ENCODE measurements at places on chromosomes 12 and 14.
A peak's percentile ranks its signal among the peaks of the same experiment; 100 is the strongest.

GRCh38 chr14:105489542-105490266 is 1.3 kb upstream of the TEDC1 start:
- DNase-seq = peak; percentile 54

DNA sequence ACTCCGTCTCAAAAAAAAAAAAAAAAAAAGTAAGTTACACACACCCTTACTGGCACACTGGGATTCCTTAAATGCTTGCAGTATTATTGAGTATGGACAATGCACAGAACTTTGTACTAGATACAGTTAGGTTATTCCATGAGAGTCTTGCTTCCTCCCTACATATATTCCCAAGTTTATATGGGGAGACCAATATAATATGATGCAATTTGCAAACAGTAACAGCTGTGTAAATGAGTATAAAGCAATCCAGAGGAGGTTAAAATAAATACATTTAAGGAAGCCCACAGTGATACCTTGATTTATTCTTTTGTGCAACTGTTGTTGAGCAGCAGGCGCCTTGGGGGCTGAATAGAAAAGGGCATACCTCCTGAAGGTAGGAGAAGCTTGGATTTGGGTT is 26.6 kb downstream of the RASSF3 start:
- DNase-seq = no peak

- no peak for DNase-seq
These were observed 41.3 kb downstream of the CCNK start for GRCh38 chr14:99522457-99522891.

DNA sequence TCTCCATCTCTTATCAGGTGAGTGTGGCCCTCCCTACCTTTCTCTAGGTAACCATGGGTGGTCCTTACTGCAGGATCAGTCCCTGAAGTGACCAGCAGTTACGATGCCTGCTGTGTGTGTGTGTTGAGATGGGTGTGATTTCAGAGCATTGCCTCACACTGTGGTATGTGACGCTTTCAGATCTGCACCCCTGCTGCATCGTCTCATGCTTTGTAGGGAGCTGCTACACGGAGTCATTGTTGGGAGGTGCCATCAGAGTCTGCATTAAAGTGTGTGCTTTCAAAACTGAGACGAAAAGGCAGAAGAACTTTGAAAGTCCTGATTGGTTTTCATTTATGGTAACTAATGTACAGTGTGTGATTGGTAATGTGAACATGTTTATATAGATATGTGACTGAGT is 150.5 kb downstream of the PELI2 start:
- no peak for DNase-seq

DNA sequence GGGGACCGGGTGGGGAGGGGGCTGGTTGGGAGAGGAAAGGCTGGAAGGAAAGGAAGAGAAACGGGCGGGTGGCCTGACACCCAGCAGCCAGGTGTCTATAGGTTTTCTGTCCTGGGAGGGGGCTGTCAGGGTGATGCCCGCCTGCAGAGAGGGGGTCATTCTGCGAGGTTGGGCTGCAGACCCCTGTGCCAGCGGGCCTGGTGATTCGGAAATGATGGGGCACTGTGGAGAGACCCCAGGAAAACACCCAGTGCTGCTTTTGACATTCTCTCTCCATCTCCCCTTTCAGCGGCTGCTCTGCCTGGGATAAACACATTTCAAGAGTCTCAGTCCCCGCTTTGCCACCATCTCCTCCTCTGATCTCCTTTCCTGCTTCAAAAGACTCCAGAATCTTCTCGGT is 168.5 kb upstream of the RTL1 start:
- no peak for DNase-seq

- DNase-seq = no peak
These were observed 38.7 kb downstream of the TUNAR start for GRCh38 chr14:95915330-95915729.

- DNase-seq = no peak
These were observed 48.3 kb upstream of the COCH start for GRCh38 chr14:30826070-30826469.

DNA sequence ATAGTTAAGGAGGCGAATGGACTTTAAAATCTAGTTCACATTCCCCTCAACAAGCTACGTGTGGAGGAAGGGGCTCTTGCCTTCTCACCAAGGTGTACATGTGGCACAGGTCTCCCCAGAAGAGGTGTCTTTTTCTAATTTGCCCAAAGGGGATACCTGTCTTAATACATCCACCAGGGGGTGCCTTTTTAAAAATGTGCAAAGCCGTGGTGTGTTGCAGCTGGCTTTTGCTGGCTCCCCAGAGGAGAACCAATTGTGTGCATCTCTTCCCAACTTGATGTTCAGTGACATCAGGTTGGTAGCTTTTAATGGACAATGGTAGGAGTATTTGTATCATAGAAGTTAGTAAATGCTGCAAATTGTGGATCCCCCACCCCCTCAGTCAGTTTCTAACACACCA is 33.8 kb downstream of the CREBL2 start:
- no peak for DNase-seq

DNA sequence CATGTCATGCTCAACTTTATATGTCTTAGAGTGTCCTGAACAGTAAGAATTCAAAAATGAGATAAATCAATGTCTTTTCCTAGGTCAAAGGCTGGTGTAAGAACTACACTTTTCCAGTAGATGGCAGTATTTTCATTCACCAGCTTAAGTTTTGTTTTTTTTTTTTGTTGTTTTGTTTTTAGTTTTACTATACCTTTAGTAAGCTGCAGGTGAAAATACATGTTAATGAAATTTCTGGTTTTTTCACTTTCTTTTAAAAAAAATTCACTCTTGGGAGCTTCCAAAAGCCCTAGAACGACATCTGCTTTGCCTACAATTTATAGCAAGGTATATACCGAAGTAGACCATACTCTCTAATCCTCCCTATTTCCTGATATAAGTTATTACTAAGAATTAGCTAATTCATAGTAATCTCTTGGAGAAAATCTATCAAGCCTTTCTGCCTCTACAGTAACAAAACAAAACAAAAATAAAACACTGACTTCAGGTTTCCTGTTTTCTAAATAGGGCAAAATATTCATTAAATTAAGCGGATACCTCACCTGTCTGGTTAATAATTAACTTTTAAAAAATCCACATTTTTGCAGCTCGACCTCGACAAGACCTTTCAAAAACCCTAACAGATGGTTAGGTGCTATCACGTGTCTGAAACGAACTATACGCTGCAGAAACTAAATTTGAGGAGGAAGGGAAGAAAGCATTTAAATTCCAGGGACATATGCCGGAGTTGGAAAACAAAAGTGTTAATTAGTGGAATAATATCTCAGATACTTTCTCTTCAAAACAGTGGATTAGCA is 2.7 kb upstream of the SAMD4A start:
- DNase-seq = no peak

- no peak for DNase-seq
These were observed 454.9 kb downstream of the ATP23 start for GRCh38 chr12:58396239-58396638.

- no peak for DNase-seq
These were observed 28.9 kb downstream of the RTRAF start for GRCh38 chr14:52018252-52018651.

- peak; percentile 71 for DNase-seq
These were observed 53.8 kb downstream of the VCPKMT start for GRCh38 chr14:50062438-50063085.

- peak; percentile 48 for DNase-seq
These were observed 1.9 kb downstream of the BCL7A start for GRCh38 chr12:122023339-122024131.

DNA sequence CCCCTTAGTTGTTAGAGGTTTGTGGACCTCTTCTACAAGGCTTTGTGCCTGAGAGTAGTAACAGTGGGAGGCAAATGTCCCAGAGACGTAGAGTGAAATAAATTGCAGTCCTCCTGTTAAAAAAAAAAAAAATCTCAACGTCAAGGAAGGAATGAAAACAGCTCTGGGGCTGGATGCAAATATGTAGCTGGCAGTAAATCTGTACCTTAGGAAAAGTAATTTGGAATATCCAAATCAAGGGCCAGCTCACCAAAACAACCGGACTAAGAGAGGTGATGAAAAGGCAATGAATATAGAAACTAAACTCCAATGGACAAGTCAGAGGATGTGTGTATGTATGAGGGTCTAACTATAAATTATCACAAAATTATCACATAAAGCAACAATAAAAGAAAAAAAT is 27.0 kb downstream of the SINHCAF start:
- no peak for DNase-seq

GRCh38 chr14:99720941-99721791 is 37.1 kb downstream of the CYP46A1 start:
- no peak for DNase-seq

GRCh38 chr12:18071336-18071735 is 18.7 kb downstream of the RERGL start:
- DNase-seq = no peak

DNA sequence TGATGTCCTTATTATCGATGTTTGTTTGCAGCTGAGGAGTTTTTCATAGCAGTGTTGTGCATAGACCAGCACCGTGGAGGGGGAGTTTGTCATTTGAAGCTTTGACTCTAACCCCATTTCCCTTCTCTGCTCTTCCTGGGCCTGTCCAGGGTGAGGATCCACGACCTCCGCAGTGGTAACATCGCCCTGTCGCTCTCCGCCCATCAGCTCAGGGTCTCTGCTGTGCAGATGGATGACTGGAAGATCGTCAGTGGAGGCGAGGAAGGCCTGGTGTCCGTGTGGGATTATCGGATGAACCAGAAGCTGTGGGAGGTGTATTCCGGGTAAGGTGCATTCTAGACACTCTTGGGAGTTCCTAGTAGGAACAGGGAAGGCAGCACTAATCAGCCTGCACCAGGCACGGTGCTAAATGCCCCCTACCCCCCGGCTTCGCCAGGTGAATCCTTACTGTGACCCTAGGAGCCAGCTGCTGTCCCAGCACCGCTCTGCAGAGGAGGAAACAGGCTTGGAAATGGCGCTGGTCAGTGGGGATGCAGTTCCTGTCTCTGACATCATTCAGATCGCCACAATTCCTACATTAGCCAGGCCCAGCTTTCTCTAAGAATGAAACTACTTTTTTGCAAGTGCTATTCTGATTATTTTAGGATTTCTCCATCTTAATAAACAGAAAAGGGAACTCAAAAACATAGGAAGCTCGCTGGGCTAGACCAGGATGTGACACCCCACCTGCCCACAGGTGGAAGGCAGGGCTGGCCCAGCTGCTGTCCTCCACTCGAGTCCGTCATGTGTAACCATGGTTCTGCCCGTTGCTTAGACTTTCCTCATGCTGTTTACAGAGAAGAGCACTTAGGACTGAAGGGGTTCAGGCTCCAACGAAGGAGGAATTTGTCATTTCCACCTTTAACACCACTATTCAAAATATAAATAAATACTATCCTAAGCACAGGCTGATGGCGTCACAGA is 74.9 kb downstream of the TESC start:
- no peak for DNase-seq

DNA sequence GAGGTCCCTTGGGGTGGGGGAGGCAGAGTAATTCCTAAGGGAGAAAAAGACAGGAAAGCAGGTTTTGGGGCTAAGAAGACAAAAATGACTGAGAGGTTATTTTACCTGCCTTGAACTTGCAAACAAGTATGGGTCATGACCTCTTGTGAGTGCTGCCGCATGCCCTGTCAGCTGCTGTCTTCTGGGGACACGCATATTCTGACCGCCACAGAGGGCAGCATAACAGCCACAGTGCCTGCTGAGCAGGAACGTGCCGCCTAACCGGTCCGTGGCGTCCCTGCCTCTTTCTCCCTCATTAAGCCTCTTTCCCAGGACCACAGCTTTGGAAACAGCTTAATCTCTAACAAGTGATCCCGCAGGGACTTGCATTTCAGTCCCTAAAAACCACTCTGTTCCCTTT is 51.3 kb upstream of the KCNA1 start:
- no peak for DNase-seq

- DNase-seq = no peak
These were observed 5.6 kb downstream of the SLC11A2 start for GRCh38 chr12:51020448-51021182.

- no peak for DNase-seq
These were observed 2.1 kb upstream of the YY1 start for GRCh38 chr14:100236881-100237280.

GRCh38 chr14:50013198-50013918 is 103.0 kb downstream of the VCPKMT start:
- DNase-seq = no peak

GRCh38 chr12:92550661-92551060 is 152.1 kb upstream of the PLEKHG7 start:
- no peak for DNase-seq

DNA sequence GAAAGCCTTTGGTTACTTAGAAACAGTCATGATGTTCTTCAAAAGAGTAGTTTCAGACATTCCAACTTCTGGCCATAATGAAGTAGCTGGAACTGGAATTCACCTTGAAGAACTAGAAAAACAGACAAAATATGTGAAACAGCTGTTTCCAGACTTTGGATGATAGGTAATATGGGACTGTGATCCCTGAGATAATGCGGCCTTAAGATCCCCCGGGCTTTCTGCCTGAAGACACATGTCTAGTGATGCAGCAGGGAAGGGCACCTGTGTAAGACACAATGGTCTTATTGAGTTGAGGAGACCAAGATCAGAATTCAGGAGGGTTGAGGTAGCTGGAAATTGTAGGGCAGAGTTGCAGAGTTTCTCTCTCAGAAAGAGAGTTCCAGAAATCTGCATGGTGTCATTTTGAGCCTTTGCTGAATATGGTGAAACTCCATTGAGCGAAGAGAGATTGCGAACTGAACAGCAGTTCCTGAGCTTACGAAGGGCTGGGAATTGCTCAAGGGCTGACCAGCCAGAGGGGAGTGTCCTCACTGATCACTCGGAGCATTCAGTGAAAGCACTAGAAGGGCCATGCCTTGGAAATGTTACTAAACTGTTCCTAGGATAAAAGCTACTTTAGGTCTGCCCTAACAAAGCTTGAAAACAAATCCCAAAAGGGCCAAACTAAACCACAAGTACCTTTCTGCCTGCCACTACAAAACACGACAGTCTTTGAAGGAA is 41.7 kb upstream of the FRS2 start:
- DNase-seq = no peak

DNA sequence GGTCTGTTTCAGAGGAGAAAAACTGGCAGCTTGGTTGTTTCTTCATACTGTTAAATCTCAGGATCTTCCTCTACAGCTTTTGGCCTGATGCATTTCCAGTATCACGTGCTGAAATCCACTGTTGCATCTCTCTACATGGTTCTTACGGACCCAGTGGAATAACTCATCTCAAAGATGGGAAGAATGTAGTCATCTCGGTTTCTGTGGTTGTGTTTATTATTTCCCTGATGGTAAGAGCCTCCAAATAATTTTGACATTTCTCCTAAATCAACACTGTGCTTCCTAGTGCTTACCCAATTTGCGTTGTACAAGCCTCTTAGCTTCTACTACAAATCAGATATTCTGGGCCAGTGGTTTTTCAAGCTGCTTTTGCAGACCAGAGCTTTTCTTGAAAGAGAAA is 812.8 kb downstream of the C12orf50 start:
- no peak for DNase-seq

Data from COLO829 (cell line).